Amniotic epithelial cell (primary cell): ENCODE measurements at places on chromosomes 1 and 21.

- peak; percentile 83 for DNase-seq
These were observed 3.5 kb upstream of the ACP6 start for GRCh38 chr1:147673816-147674215.

GRCh38 chr1:84997667-84998600 lies 1.0 kb upstream of the MCOLN2 start:
- DNase-seq = peak; percentile 7

- peak; percentile 83 for DNase-seq
These were observed at the start of gene TM2D1 for GRCh38 chr1:61724813-61725694. Gene TM2D1, minus strand, starts transcription at chr1:61725141. Its CDS starts 21 bp downstream, at chr1:61725120.

- no peak for DNase-seq
These were observed 42.2 kb downstream of the KIF21B start for GRCh38 chr1:200981278-200981677.

DNA sequence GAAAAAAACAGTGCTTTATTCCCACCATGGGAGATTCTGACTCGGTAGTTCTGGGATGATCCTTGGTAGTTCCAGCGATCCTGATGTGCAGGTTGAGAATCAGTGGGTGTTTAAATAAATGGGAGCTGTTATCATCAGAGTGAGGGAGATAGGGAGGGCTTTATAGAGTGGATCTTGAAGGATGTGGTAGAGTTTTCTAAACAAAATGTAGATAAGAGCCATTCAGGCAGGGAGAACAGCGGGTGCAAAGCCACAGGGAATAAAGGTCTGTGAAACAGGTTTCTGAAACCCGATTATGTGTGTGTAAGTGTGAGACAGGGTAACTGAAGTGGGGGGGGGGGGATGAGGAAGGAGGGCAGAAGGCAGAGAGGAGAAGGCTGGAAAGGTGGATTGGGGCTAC lies 75.8 kb upstream of the ADAR start:
- DNase-seq = no peak
